ENCODE measurements at places on chromosomes 4 and X.

DNA sequence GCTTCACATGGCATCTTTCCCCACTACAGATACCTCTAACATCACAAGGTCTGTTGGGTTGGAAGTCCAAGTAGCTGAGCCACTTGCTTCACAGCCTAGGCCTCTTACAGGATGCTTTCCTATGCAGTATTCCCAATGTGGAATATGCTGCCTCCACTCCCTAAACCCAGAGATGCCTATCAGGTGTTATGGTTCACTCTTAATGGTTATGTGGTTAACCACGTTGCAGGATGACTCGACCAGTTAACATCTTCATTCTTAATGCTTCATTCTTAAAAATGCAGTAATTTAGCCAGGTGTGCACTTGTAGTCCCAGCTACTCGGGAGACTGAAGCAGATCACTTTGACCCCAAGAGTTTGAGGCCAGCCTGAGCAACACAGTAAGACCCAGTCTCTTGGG, 24.2 kb downstream of the HAUS3 start:
- DNase-seq, result peak; percentile 14

GRCh38 chr4:119629142-119629471, 503 bp upstream of the PDE5A start:
- DNase-seq, result no peak

GRCh38 chr4:172369471-172369959, 556.3 kb downstream of the GALNTL6 start:
- DNase-seq, result no peak

DNA sequence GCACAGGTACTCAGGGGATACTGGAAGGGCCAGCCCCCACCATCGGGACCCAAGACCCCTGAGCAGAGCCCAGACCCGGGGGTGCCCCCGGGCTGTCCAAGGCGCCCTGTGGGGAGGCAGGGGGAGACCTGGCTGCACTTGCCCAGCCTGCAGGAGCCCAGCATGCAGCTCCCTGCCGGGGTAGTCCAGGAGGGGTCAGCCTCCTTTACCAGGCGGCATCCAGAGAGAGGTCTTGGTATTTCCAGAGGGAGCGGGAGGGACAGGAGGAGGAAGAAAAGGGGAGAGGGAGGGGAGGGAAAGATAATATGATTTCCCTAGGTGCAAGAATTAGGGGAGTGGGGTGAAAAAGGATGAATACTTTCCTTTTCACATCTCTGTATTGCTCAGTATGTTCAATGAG, 97.5 kb downstream of the ABLIM2 start:
- DNase-seq, result no peak

DNA sequence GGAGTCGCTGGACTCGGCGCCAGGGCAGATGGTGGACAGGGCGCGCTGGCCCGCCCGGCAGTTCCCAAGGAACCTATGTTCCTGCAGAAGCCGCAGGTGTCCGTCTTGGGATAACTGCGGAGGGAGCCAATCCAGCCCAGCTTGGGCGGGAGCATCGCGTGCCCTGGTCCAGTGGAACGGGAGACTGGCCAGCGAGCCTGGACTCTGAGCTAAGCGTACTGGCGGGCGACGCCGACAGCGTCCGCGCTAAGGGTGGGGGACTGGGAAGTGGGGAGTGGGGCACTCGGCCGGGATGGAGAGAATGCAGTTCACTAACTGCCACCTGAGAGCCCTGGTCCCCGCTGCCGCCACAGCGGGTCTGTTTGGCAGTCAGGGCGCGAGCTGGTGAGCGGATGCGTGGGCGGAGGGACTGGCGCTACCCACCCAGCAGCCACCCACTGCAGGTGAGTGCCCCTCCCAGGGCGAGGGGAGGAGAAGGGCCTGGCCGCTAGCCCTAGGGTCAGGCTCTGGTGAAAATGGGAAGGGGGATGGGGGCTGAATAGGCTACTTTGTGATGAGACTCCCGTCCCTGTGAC, 1.3 kb upstream of the MAMLD1 start:
- no peak for DNase-seq

- DNase-seq, result peak; percentile 61
Observed at GRCh38 chr4:146255874-146256273, 41.5 kb downstream of the REELD1 start.

DNA sequence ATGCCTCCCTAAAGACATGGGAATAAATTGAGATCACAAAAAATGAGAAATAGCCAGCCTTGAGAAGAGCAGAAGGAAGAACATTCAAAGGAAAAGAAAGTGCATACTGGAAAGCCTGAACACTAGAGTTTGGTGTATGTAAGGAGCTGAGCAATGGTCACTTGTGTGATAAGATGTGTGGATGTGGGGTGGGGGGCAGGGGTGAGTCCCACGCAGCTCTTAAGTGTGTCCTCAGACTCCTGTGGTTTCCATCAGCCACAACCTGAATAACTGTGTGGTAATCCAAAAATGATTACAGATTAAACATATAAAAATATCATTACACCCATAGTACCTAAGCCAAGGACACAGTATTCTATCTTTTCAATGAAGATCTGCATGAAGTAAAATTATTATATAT, 59.9 kb downstream of the ELOVL6 start:
- no peak for DNase-seq

DNA sequence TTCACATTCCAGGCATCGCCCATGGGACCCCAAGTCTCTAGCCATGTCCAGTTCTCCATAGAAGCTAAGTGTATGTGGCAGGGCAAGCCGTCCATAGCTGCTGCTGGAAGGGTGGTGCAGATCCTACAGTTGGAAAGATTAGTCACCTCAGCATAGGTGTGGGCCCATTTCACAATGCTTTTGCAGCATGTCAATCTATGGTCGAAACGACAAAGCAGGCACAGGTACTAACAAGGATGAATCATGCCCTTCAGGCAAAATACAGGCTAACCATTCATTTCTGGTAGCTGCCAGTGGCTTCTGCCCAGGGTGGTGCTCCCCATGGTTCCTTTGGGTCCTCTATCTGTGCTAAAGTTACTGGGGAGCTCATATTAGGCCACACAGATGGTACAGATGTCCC, 225.2 kb downstream of the ADGRL3 start:
- no peak for DNase-seq

GRCh38 chr4:103415801-103416200, 217.7 kb upstream of the CENPE start:
- no peak for DNase-seq

GRCh38 chr4:57575426-57575825, 465.2 kb upstream of the IGFBP7 start:
- DNase-seq, result no peak

GRCh38 chr4:22201256-22201655, 252.7 kb upstream of the KCNIP4 start:
- DNase-seq, result no peak

DNA sequence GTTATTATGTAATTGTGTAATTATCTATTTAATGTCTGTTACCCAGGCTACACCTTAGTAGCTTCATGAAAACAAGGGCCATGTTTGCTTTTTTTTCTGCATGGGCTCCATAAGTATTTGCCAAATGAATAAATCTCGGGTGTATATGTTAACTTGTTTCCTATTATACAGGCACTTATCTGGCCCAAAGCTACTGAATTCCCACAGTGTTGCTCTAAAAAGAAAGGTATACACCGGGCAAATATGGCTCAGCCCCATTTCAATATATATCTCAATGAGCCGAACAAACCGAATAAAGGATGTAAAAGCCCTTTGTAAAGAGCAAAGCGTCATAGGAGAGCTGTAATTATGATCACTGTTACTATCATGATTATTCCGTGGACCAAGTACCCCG, 767 bp downstream of the PAQR3 start:
- DNase-seq, result no peak

DNA sequence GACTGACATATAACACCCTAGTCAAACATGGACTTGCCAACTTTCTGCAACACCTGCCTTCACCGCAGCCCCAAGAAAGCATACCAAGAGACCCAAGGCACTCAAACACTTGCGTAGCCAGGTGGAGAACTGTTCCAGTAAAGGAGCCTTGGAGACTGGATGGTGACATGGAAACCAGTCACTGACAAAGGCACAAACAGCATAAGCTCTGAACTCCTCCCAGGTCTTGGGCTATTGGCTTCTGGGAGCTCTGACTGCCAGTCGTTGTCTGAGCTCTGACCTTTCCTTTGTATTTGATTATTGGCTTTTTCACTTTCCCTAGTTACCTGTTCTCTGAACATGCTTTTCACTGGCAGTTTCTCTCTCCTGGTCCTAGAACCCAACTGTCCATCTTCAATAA, 38.3 kb downstream of the ARAP2 start:
- no peak for DNase-seq

DNA sequence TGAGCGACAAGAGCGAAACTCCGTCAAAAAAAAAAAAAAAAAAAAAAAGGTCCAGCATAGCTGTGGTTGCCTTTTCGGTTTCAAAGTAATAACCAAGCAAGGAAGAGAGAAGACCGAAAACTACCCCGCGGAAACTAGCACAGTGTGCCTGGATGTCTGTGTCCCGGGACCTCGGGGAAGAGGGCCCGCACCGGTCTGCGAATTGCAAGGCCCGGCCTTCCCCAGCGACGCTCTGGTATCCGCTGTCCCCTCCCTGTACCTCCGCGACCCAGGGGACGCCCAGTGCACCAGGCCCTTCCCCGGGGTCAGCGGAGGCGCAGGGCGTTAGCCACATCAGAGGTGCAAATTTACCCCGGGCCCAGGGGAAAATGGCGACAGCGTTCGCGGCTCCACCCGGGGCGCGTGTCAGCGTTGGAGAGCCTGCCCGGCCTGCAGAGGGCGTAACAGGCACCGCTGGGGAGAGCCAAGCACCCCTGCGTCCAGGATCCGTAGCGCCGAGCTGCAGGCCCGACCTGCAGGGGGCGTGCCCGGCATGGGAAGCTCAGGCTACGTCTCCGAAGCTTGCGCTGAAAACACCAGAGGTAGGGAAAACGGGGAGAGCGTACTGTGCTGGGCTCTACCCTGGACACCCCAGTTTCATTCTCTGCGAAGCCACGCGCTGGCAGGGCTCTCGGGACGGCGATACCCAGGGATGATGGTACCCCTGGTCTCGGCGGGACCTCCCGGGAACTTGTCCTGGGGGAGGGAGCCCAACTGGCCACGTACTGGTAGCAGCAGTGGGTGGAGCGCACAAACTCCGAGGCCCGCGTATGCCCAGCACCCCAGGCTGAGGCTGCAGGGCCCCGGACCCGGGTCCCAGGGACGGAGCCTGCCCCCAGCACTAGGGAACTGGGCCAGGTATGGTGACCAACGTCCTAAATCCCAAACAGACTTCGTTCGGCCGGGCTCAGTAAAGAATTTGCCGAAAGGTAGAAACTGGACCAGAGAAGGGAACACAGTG, 16.2 kb downstream of the NKX6-1 start:
- DNase-seq, result no peak

DNA sequence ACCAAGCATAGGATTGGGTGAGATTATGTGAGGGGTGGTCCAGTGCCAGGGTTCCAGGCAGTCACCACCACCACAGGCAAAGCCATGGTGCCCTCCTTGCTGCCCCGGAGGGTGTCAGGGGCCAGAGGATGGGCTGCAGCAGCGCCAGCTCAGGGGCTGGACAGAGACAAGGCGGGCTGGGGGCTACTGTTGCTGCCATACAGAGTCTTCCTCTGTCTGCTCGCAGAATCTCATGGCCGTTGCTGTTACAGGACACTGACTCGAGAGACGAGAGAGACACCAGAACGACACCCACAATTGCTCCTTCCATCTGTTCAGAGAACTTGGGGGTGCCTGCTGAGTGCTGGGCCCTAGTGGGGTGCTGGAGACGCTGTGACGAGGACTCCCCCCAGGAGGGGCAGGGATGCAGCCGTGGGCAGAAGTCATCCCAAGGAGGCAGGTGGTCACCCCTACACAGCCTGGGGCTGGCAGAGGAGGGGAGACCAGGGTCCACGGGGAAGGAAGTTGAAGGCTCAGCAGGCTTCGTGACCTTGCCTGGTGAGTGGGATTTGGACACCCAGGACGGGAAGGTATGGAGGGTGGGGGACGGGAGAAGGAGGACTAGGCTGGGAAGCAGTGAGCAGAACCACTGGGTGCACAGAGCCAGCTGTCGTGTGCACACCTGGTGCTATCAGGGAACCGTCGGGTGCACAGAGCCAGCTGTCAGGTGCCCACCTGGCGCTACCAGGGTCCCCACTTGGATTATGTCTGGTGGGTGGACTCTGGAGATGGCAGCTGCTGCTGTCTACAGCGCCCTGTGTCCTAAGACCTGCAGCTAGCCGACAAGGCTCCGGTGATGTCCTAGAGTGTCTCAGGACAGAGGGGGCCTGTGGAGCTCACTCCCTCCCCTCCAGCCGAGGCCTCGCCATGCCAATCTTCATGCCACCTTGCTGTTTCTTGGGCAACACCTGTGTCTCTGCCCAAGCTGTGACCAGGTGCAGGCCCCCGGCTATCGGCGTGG, 43.9 kb upstream of the HMX1 start:
- no peak for DNase-seq
